ENCODE measurements at places on chromosomes 5 and 9.

DNA sequence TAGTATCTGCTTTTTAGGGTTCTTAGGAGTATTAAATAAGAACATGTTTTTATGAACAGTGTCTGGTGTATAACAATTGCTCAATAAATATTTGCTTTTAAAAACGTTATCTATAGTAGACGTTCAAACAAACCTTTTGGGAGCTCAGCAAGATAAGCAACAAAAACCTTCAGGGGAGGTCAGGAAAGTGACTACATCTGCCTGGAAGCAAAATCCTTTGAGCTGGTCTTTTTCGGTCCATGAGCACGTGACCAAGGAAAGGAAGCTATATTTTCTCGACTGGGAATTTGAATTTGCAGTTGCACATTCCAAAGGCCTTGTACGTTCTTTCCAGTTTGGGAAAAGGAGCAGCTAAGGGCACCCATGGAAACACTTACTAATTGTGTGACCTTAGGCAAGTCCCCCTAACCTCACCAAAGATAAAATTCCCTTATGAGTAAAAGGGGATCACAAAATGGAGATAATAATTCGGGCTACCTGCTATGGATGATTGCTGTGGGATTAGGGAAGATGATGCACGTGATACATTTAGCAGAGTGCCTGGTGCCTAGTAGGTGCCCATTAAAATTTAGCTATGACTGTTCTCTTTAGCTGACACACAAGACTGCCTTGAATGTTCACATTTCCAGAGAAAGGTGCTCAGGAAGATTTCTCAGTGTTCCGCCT lies 45.4 kb downstream of the PTTG1 start:
- DNase-seq: no peak

DNA sequence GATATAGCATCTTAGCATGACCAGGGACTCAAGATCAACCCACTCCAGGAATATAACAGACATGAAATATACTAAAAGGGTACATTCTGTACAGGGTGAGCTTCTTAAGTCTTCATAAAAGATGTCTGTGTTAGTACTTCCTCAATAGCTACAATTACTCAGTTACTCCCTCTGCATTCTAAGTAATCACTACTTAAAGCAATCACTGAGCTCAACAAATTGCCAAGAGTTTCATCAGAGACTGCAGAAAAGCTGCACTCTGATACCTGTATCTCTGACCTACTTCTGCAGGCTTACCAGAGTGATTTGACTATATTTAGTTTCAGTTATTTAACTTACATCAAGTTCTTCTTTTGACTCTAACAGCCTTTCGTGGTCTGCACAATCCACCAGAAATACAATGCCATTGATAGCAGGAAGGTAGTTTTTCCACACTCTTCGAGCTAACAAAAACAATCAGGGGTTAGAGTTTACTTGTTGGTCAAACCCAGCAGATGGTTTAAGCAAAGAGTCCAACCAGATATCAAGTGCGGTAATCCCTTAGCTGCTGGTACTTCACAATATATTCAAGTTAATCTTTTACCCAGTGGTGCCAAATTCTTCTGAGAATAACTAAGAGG lies 23.3 kb downstream of the SAR1B start:
- peak; percentile 29 for DNase-seq

GRCh38 chr5:134447815-134448520 lies 36.3 kb upstream of the CDKN2AIPNL start:
- DNase-seq: no peak

- DNase-seq: no peak
Observed at GRCh38 chr5:95565280-95565920, 10.5 kb downstream of the ARSK start.

DNA sequence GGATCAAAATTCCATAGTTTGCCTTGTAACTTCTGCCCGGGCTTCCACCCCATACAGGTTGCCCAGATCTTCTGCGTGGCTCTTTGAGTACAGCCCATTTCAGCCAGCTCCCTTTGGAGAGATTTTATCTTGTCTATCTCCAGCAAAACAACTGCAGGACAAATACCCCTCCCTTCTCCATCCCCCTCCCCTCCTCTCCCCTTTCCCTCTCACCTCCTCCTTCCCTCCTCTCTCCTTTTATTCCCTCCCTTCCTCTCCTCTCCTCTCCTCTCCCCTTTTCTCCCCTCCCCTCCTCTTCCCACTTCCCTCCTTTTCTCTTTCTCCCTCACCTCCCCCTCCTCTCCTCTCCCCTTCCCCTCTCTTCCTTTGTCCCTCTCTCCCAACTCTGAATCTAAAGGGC lies 58.2 kb downstream of the COL15A1 start:
- DNase-seq: no peak

Measured in activated CD4-positive, alpha-beta T cell treated with anti-CD3 and anti-CD28 coated beads for 36 hours (primary cell).